ENCODE measurements at places on chromosomes 6 and 20.

GRCh38 chr20:4130404-4131189 lies 115.2 kb upstream of the RNF24 start:
- peak; percentile 75 for DNase-seq

DNA sequence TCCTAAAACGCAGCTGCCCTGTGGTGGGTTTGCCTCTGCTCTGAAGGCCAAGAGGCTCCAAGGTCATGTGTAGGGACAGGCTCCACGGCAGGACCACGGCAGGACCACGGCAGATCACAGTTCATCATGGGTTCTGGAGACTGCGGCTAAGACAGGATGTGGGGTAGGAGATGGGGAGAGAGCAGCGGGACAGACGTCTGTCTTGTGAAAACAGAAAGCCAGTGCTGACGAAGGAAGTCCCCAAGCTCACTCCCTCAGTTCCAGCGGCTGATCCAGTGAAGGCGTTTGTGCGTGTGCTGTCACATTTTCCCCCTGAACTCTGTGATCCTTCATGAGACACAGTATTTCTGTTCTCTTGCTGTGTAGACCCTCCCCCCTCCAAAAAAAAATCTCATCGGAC lies 67.9 kb upstream of the PTGIS start:
- no peak for DNase-seq

DNA sequence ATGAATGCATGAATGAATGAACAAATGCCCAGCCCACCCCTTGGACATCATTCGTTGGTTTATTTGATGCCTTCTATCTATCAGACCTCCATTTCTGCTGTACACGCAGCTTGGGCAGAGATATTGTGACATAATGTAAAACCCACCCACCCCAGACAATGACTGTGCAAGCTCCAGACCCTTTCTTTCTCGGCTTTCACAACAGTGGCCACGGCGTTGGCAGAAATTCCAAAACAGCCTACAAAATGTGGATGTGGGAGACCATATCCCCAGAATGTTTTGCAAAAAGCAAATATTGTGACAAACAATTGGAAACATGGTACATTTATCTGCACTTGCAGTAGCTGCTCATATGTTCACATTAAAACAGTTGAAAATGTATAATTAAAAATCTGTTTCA lies 162.0 kb upstream of the MAFB start:
- DNase-seq: no peak

DNA sequence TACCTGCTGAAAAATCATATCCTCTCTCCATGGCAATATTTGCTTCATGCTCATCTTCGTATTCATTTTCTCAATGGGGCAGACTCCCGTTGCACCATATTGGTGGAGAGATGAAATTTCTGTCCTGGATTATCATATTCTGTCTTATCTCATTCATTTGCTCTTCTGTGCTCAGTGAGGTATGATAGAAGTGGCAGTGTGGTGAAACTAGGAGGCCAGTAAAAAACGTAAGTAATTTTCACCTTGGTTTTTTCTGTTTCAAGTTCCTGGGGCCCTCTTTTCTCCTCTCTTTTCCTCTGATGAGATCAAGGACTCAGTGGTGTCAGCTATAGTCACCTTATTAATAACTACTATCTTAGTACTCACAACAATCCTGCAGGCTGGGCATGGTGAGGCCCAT lies 182.5 kb upstream of the HDAC2 start:
- no peak for DNase-seq

- no peak for DNase-seq
Observed at GRCh38 chr6:71727632-71728294, 158.6 kb upstream of the RIMS1 start.

- no peak for DNase-seq
Observed at GRCh38 chr6:33166811-33167210, 25.5 kb downstream of the COL11A2 start.

DNA sequence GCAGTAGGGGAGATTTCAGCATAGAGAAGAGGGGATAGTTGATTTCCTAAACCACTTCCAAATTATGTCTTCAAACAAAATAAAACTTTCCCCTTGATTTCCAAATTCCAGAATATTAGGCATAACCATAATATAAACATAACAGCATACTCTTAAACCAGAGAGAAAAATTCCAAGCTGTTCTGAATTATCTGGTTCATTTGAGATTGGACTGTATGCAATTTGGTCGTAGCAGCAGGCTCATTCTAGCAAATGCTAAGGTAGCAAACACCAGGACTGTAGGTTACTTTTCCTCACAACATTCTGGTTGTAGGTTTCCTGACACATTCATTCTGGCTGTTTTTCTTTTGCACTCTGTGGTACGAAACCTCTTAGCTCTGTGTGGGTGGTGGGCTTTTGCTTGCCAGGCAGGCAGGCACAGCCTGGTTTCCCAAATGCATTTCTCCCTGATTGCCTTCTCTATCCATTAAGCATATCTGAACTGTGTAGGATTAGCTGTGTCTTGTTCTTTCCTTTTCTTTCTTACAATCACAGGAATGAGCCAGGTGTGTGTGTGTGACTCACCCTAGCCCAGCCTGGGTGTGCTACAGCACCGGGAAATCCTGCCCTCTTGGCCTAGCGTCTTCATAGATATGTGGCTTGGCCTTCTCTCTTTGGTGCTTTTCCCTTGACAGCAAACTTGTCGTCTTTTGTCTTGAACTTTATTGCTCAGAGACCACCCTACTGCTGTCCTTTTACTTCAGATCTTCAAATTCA lies 77.1 kb downstream of the JARID2 start:
- no peak for DNase-seq

DNA sequence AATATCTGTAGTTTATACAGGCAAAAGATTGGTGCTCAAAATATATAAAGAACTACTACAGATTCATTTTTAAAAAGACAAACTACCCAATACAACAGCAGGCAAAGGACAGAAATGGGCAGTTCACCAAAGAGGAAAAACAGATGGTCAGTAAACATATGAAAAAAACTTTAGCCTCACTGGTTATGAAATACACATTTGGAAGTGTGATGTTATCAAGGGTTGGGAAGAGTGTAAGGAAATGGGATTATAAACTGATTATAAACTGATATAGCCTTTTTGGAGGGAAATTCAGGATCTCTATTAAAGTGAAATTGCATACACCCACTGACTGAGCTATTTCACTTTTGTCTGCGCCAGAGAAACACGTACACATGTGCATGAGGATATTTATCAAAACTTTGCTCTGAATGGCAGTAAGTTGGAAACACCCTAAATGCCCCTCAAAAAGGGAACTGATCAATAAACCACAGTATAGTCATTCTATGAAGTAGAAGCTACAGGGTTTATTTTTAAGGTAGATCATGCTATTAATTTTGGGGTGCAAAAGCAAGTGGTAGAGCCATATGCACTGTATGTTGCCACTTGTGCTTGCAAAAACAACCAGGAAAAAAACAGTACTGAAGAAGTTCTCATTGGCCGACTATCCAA lies 32.2 kb upstream of the ARFGEF2 start:
- DNase-seq: no peak

GRCh38 chr20:31819083-31819784 lies at the start of gene MYLK2:
Gene MYLK2, plus strand, starts transcription at chr20:31819356. Its CDS starts 225 bp downstream, at chr20:31819581.
- no peak for DNase-seq

- no peak for DNase-seq
Observed at GRCh38 chr6:50289366-50289765, 239.6 kb upstream of the DEFB112 start.

DNA sequence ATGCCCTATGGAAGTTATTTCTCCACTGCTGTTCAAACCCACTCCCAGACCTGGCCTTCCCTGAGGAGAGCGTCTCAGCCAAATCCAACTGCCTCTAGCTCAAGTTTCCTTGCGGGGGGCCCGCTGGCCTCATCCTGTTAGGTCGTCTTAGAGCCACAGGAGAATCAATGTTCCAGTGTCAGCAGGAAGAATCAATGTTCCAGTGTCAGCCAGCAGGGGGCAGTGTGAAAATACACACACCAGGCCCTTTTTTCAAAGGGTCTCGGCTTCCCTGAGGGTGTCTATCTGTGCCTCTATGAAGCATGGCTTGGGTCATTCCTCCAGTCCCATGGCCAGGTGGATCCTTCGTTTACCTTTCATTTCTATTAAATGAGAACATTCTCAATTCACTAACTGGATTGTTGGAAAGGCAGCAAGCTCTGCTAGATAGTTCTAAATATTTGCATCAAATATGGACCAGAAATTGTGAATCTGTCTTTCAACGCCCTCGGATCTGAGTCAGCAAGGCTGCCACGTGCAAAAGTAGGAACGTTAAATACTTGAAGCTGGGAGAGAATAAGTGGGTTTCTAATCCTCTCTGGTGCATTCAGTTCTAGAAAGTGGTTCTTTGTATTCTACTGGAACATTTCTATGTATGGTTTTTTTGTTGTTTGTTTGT lies 19.2 kb downstream of the PRND start:
- peak; percentile 76 for DNase-seq

DNA sequence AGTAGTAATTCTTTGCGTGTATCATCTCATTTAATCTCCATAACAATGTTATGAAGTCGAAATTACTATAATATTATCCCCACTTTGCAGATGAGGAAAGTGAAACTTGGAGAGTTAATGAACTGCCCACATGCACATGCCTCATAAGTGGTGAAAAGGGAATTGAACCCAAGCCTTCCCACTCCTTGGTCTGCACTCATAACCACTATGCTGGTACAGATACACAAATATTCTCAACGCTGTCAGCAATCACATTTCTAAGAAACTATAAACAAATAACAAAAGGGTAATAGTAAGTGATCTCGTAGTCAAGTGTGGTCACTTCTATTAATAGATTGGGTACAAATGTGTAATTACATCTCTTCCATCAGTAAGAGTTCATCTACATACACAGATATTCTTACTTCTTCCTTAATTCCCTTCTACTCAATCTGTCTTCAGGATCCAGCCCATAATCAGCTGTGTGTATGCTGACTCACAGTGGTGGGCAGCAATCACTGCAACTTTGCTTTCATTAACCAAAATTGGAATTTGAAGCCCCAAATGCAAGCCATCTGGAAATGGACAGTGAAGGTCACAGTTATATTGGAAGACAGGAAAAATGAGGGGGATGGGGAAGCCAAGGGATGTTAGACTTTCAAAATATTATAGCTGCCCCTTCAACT lies 6.6 kb downstream of the PRSS35 start:
- DNase-seq: no peak

DNA sequence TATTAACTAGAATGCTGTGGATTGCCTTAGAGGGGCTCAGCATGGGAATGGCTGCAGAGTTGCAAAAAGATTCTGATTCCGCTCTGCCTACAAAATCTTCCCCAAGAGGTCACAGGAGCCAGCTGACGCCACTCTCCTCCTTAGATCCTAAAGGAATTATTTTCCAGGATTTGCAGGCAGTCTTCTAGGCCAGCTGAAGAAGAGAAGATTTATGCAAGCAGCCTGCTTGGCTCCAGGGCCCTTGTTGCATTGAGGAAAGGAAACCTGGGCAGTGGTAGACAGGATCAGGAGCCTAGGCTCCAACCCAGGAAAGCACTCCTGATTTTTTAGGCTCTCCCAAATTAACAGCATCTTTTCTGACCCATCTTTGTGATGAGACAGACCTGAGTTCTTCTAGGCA lies 245.8 kb downstream of the PKHD1 start:
- DNase-seq: no peak

DNA sequence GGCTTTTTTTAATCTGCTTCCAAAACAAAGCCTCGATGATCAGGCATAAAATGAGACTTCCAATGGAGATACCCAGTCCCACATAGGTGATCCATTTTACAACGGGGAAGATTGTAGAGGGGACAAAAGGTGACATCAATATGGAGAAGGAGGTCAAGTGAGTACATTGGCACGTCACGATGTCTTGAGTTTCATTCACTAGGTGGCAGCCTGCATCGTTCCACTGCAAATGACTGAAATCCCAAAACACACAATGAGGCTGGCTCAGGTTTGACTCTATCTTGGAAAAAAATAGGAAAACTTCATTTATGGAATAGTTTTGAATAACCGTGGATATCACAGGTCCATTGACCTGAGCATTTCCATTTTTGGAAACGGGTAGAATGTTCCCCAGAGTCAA lies 32.5 kb downstream of the ADGRF1 start:
- no peak for DNase-seq

DNA sequence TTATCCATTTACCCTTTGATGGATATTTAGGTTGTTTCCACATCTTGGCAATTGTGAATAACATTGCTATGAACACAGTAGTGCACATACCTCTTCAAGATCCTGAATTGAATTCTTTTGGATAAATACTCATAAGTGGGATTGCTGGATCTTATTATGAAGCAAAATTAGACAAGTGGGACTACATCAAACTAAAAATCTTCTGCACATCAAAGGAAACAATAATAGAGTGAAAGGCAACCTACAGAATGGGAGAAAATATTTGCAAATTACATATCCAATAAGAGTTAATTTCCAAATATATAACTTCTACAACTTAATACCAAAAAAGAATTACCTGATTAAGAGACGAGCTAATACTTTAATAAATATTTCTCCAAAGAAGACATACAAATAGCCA lies 38.4 kb upstream of the BCAS1 start:
- DNase-seq: no peak

- DNase-seq: peak; percentile 12
Observed at GRCh38 chr6:25458485-25458884, 179.3 kb downstream of the CARMIL1 start.
